Mesendoderm (in vitro differentiated cells): ENCODE measurements at places on chromosomes 2 and 18.

GRCh38 chr2:59588286-59588685 lies 965.2 kb downstream of the BCL11A start:
- DNase-seq: no peak

DNA sequence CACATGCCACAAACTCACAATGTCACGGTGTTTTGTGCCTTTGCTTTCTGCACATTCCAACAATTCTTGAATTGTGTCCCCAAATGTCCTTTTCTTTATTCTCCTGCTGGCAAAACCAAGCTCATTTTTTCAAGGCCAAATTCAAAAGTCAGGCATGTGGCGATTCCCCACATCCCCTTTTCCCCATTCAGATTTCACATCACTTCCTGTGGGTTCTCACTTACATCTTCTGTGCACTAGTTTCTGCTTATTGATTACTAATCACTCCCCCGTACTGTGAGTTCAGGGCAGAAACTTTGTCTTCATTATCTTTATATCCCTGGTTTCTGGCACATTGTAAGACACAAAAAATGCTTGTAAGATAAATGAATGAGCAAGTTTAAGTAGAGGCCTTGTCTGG lies 69.2 kb downstream of the AP1S3 start:
- DNase-seq: no peak

DNA sequence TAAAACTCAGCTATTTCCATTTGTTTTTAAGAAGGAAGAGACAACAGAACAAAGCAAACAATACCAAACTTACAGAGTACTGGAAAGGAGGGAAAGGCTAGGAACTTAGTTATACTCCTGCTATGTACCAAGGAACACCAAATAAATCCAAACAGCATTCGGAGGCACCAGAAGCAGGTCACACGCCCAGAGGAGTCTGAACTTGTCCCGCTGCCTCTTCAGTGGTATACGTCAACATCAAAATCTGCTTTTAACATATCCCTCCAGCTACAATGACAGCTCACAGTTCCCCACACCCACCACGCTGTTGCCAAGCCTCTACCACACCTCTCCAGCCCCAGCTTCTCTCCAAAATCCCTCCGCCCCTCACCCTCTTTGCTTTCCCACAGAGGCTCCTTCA lies 17.3 kb downstream of the C2orf76 start:
- no peak for DNase-seq

GRCh38 chr18:39667905-39668304 lies 2102.3 kb upstream of the CELF4 start:
- DNase-seq: no peak

DNA sequence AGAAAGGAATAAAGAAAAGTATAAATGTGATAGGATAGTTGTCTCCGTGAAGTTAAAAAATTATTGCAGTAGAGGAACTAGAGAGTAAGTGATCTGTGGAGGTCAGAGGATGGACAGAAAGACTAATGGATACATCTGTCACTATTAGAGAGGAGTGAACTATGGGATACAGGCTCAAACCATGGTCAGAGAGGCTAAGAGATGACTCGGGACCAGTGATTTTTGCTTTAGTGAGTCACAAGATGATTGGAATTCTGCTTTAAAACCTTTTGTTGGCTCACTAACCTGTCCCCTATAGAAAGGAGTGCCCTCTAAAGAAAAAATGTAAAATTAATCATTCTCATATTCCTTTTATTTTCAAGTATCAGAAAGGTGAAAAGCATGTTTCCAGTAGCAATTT lies 30.3 kb downstream of the ALMS1 start:
- peak; percentile 9 for DNase-seq

- no peak for DNase-seq
Observed at GRCh38 chr2:178873912-178874311, 66.7 kb upstream of the TTN start.

- DNase-seq: no peak
Observed at GRCh38 chr2:98539056-98539735, 69.1 kb downstream of the COA5 start.

DNA sequence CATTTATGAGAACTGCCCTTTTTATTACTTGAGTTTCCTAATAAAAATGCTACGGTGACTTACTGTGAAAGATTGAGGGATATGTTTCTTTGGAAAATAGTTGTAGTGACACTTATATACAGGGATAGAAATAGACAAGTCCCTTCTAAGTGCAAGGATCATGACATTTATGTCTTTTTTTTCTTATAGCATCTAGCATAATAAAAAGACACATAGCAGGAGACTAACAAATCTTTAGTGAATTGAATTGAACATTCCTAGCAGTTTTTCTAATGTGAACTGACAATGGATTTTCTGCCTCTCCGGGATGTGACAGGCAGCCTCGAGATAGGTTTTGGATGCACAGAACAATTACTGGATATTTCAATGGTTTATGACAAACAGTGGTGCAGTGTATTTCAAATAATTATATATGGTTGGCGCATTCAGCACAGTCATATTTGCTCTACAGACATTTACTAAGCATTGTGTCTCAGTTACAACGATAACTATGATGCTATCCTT lies 562.8 kb downstream of the ADCYAP1 start:
- DNase-seq: no peak

- DNase-seq: peak; percentile 16
Observed at GRCh38 chr18:1499265-1499664, 594.6 kb downstream of the ADCYAP1 start.

DNA sequence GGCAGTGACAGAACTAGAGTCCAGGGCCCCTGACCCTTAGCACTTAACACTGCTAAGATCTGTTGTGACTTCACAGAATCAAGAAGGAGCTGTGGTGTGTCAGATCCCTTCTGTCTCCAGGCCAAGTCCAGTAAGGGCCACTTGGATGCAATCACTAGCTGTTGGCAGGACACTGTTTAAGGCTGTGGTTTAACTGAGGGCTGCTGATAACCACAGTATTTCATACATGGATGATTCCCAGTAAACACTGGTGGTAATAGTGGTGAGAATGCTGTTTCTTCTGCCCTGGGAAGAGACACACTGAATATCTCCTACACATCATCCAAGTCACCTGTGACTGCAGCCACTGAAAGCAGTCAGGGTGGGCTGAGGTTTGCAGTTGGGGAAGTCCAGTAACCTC lies 77.7 kb upstream of the FBXO11 start:
- DNase-seq: no peak

- no peak for DNase-seq
Observed at GRCh38 chr2:37376421-37377186, 32.2 kb downstream of the QPCT start.

DNA sequence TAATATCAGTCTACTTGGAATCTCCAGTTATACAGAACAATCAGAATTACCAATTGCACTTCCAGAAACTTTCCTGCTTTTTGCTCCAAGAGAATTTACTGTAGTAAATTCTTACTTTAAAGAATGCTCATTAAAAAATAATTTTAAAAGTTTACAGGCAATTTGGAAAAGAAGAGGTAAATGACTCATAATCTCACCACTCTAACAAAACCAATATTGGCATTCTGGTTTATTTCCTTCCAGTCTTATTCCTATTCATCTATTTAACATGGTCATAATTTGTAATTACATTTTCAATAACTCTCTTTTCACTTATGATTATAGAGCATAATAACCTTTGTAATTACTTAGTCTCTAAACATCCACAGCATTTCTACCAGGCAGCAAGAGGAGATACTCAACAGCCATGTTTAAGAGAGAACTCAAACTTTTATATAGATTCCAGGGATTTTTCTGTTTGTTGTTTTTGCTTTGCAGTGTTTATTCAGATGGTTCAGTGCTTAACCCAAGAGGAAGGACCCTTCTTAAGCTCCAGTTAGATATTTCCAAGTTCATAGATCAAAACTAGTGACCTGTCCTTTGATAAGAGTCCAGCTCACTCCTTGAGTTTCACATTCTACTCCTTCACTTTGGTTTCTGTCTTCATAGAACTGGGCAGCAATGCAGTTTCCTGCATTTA lies 464.7 kb downstream of the TXNL1 start:
- DNase-seq: no peak

DNA sequence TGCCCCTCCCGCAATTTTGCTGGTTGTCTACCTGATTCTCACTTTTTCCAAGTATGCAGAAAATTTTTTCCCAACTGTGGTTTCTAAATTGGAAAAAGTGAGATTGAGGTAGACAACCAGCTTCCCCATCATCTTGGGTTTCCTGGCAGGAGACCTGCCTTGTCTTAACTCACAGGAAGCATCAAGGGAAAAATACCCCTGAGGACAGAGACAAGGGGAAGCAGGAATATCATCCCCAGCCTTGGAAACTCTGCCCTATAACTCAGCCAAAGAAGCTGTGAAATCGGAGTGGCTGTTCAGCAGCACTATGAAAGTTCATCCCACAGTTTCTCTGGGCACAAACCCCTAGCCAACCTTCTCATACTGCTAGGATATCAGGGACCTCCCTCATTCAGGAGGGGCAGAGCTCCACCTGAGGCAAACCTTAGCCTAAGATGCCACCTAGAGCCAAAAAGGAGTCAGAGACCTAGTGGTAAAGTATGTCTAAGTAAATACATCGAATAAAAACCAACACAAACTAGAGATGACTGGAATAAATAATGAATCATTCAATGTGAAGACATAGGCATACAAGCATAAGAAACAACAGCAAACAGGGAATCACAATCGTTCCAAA lies 68.2 kb downstream of the ZSWIM2 start:
- DNase-seq: peak; percentile 89

GRCh38 chr2:229669841-229670240 lies 44.5 kb downstream of the DNER start:
- DNase-seq: no peak

DNA sequence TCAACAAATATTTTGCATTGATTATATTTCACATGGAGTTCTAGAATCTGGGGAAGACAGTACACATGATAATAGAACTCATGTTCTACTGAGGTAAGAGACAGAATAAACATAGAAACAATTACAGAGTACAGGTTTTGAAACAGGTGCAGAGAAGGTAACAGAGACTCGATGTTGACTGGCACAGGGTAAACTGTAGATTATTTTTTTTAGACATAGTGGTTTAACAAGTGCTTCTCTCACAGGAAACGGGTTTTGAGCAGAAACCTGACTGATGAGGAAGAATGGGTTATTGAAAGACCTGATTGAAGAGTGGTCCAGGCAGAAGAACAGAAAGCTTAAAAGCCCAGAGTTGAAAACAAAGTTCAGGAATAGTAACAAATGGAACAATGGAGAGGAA lies 1002.5 kb upstream of the FAM98A start:
- DNase-seq: no peak

GRCh38 chr2:181658444-181658843 lies 1.5 kb upstream of the CERKL start:
- DNase-seq: no peak

- DNase-seq: peak; percentile 44
Observed at GRCh38 chr2:59851836-59852475, 701.5 kb downstream of the BCL11A start.

DNA sequence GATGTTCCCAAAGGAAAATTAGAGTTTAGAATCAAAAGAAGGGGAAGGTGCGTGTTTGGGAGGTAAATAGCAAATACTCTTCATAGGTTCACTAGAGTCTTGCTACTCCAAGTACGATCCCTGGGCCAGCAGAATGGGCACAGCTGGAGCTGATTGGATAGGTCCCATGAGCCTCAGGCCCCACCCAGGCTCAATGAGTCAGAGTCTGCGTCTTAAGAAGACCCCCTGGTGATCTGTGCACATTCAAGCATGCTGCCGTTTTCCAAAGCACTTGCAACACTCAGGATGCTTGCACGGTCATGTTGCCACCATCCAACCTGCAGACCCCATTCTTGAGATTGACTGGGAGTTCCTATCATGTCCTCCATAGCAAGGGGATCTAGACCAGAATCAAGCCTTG lies 40.5 kb downstream of the ABCG8 start:
- no peak for DNase-seq

- DNase-seq: no peak
Observed at GRCh38 chr2:32005371-32005976, 5.3 kb downstream of the MEMO1 start.

DNA sequence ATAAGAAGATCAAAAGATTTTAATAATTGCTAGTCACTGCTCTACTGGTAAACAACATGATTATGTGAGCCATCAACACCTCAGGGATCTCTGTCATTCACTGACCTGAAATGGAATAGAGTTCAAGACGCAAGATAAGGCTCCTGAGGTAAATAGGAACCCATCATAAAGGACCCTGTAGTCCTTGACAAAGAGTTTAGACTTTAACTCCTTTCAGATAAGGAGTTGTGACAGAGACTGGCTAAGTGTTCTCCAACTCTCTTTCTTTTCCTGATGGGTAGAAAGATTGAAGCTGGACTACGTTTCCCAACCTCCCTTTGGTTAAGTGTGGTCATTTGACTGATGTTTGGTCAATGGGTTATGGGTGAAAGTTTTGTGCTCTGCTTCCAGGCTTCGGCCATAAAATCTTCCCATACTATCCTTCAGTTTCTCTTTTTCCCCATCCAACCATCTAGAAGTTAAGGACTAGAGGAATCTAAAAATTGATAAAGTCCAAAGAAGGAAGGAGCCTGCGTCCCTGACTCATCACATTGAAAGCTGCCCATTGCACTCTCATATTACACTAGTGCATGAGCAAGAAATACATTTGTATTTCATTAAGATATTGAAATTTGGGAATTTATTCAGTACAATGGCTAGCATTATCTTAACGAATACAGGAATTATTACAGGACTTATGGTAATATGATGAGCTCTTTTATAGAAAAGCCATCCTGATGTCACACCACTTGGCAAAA lies 293.7 kb upstream of the ACVR2A start:
- DNase-seq: no peak

DNA sequence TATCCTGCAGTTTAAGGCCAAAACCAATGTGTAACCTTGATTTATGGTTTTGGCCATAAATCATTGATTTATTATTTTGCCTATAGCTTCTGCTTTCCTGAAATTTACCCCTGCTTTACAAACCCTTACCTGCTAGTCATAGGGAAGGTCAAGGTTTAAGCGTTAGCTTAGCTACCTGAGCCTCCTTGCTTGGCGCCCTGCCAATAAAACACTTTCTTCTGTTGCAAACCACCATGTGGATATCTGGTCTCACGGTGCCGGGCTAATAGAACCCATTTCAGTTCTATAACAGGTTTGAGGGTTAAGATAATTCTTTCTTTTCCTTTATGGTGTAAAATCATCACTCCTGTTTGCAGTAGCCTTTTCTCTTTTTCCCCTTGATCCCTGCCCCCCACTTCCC lies 72.2 kb downstream of the PDK1 start:
- DNase-seq: no peak

DNA sequence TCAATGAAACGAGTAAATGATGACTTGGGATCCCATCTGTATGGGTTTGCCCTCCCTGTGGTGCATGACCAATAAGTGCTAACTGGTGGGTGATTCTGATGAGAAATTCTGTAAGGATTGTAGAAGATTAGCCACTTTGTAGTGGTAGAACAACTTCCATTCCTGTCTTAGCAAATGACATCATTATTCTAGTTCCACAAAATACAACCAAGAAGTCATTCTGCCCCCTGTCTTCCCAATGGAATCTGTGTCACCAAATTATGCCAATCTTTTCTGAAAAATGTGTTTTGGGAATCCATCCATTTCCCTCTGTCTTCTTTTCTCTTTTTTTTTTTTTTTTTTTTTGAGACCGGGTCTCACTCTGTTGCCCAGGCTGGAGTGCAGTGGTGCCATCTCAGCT lies 48.4 kb downstream of the SLC38A11 start:
- no peak for DNase-seq
